Suprapubic skin (tissue), 4 donors: ENCODE measurements at places on chromosomes 12 and 14.

DNA sequence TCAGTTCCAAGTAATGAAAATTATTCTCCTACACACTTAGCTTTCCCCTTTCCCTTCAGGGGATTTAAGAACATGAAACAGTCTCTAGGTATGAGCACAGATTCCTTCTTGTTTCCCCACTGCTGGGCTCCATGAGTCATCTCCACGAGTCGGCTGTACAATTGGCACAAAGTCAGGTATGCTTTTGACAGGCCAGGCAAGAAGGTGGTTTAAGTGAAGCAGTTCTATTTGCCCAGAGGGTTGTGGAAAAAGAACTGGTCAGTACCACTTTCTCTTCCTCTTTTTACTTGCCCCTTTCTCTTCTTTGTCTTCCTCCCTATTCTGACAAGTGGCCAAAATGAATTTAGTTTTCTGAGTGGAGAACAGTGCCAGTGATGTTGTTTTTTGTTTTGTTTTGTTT lies 16.3 kb downstream of the DYNC1H1 start:
- no peak for DNase-seq

- DNase-seq: no peak
Measured at GRCh38 chr12:76216585-76217472, 131.4 kb downstream of the BBS10 start.

DNA sequence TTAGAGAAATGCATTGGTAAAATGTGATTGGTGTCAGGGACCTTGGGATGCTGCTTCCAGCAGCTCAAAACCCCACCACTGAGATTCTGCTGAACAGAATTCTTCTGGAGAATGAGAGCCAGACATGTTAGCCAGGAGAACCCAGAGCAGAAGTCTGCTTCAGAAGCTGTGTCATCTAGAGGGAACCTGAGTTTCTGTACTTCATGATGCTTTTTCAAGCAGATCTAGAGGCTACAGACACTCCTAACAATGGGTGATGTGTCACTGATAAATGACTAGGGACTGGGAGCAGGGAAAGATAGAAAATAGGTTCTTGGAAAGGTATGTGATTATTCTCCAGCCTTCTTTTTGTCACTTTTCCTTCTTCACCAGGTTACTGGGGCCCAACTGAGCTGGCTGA lies 41.6 kb downstream of the KANSL2 start:
- no peak for DNase-seq

- DNase-seq: no peak
Measured at GRCh38 chr12:1773937-1774655, 46.3 kb upstream of the LRTM2 start.

- DNase-seq: peak; percentile 67
Measured at GRCh38 chr14:74368441-74368840, 20.2 kb downstream of the VRTN start.

DNA sequence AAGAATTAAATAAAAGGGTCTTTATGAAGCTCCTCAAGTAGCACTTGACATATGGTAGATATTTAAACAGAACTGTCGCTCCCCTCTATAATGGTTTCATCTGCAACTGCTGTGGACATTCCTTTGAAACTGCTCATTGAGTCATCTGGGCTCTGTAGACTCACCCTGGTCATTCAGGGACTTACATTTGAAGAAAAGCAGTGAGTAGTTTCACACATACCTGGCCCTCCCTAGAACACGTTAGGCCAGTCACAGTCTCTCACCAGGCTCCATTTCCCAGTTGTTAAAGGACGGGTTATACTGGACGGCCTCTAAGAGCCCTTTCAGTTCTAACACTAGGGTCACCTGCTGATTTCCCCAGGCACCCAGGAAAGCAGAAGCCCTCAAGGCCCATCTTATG lies 217.0 kb downstream of the BCL11B start:
- DNase-seq: no peak

DNA sequence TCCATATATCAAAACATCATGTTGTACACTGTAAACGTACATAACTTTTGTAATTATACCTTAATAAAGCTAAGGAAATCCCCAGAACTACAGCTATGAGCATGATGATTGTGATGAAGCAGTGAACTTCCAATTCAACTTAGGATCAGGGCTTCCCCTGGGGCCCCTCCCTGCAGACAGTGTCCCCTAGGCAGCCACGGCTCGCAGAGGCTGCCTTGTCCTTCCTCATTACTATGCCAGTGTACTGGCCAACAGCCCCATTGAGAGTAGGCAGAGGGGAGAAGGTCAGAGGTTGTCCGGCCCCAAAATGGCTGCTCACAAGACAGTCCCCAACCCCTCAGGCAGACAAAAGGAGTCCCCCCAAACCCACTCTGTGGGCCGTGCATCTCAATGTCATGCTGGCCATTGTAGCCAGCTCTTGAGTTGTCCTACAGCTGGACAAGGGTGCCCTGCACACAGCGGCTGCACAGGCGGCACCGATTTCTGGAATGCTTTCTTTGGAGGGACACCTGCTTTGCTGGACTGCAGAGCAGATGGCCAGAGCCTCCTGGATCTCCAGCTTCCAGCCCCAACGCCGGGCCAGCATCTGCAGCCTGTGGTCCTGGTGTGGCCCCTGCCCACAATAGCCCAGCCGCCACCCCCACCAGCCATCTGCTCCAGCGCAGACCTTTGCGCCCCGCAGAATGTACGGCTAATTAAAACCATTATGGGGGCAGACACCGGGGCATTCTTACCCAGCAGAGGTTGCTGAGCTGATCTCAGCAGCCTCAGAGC lies 46.1 kb downstream of the NIN start:
- DNase-seq: no peak

GRCh38 chr14:91100102-91100501 lies 13.8 kb upstream of the DGLUCY start:
- DNase-seq: no peak

DNA sequence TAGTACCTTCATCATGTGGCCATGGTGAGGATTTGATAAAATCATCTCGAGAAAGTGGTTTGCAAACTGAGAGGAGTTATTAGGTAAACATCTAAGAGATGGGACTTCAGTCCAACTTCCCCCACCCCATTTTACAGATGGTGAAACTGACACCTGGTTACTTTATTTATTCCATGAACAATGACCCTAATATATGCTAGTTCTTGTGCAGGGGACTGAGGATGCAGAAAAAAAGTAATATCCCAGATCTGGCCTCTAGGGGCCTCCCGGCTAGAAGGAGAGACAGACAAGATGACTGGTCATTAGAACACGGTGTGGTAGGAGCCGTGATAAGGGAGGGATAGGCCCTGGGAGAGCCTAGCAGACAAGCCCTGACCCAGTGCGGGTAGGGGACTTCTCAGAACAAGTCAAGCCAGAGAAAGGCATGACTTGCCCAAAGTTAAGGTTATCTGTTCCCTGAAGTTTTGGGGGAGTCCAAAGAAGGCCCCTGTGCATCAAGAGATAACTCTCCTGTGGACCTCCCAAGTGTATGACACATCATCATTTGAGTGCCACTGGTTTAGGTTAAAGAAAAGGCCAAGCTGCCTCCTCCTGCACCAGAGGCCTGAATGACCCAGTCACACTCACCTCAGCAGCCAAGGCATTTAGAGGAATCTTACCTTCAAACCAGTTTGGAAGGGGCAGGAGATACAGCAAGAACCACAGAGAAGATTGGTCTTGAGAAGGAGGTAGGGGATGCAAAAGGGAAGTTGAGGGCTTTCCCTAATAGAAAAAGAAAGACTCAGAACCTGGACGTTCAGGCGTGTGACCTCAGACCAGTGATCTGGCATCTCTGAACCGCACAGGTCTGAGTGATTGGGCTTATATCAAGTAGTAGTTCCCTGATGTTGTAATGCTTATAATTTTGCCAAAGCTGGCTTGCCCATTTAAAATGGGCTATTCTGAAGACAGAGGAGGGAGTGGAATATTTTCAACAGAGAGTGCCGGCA lies 1.6 kb downstream of the CMKLR1 start:
- DNase-seq: peak; percentile 30

DNA sequence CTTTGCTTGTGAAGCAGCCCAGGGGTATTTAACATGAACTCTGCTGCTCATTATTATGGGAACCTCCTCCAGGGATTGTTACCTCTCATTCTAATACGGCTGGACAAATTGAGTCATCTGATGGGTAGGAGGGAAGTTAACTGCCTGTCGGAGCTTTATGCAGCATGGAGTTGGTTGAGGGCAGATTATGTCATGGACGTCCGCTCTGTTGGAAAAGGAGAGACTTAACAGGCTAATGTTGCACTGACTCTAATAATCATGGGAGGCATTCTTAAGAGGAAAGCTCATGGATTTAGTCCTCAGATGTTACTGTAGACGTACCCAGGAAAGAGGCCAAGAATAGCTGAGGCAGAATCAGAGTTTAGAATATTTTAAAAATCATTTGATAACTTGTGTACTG lies 9.9 kb downstream of the POP5 start:
- DNase-seq: no peak

- DNase-seq: no peak
Measured at GRCh38 chr12:69894800-69895383, 69.9 kb downstream of the MYRFL start.

DNA sequence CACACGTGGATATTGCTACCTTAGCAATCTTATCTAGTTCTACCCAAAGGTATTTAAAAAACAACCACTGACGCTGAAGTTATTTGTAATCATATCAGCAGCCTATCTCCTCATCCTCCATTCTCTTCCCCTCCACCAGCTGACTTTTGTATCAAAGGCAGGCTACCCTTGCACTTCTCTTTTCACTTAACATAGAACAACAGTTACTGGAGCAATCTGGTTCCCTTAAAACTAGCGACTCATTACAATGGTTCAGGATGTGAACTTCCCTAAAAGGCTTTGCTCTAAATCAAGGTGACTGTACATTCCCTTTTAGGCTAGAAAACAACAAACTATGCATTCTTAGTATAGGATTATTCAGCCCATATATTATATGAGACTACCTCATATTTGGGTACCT lies 404.7 kb downstream of the APAF1 start:
- DNase-seq: no peak

GRCh38 chr14:92728759-92729364 lies 19.6 kb downstream of the LGMN start:
- no peak for DNase-seq

DNA sequence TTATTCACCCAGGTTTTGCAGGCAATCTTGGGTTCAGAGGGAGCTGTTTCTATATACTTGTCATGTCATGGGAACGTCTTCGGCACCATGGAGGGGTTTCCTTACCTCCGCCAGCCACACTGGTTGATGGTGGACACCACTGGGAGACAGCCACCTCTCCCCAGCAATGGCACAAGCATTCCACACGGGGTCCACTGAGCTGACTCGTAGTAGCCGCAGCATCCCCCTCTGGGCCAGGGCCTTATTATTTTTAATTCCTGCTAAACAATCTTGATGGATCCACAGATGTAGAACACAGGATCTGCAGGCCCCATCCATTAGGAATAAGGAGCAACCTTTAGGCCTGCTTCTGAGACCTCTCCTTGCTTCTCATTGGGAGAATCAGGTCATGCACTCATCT lies 132.9 kb downstream of the DICER1 start:
- DNase-seq: no peak

- no peak for DNase-seq
Measured at GRCh38 chr14:33679461-33680225, 271.2 kb downstream of the EGLN3 start.

GRCh38 chr14:61280526-61281185 lies 482 bp downstream of the TMEM30B start:
- DNase-seq: peak; percentile 84

DNA sequence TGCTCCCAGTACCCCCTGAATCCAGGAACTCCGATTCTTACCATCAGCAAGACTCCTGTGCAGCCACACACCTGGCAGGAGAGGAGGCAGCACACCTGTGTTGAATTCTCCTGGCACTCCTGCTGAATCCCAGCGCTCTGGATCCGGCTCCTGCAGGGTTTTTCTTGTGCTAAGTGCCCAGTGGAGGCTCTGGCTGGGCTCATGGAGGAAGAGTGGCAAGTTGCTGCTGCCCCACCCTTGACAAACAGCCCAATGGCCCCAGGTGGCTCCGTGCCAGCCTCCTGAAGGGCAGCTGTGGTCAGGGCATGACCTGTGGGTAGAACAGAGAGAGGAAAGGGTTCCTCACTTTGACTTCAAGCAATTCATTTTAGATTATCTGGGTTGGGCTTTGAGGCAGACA lies 20.0 kb downstream of the CRACR2A start:
- no peak for DNase-seq

DNA sequence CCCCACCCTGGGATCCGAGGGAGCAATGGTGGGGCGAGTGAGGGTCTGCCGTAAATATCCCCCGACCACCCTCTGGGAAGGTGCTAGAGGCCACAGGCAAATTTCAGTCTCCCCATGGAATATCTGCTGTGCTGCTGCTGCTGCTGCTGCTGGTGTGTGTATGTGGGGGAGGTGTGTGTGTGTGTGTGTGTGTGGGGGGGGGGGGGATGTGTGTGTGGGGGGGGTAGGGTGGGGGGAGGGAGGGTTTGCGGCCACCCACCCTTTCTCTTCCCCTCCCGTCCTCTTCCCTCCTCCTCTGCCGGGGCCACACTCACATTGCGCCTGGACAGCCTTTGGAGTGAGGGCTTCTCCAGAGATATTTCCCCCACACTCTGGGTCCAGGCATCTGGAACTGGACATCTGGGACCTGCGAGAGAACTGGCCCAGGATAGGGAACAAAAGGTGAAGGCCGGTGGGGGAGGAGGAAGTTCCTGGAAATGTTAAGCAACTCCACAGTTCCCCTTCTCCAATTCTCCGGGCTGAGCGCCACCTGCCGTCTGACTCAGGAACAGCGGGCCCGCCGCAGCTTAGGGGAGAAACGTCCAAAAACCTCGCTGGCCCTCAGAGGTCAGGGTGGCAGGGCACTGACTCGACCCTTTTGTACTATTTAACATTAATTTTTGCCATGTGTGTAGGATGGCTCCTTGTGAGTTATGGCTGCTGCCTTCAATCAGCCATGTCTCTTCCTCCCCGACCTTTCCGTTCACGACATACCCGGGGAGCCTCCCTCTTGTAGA lies at the start of gene C1RL:
TSS of gene C1RL (minus strand) at position 419 of the 776 bp plus-strand sequence. CDS start at position 385, 34 bp downstream.
- peak; percentile 97 for DNase-seq

GRCh38 chr12:124171231-124171979 lies 123.5 kb upstream of the RFLNA start:
- no peak for DNase-seq

GRCh38 chr12:105764216-105764835 lies 374.4 kb downstream of the NUAK1 start:
- DNase-seq: no peak

GRCh38 chr14:31277085-31277484 lies 69.5 kb upstream of the HECTD1 start:
- DNase-seq: no peak

- peak; percentile 7 for DNase-seq
Measured at GRCh38 chr12:113231235-113232088, 10.2 kb downstream of the TPCN1 start.

GRCh38 chr12:81499809-81500208 lies 259.3 kb downstream of the PPFIA2 start:
- DNase-seq: no peak

GRCh38 chr14:71267007-71267513 lies 359.8 kb downstream of the PCNX1 start:
- DNase-seq: no peak

DNA sequence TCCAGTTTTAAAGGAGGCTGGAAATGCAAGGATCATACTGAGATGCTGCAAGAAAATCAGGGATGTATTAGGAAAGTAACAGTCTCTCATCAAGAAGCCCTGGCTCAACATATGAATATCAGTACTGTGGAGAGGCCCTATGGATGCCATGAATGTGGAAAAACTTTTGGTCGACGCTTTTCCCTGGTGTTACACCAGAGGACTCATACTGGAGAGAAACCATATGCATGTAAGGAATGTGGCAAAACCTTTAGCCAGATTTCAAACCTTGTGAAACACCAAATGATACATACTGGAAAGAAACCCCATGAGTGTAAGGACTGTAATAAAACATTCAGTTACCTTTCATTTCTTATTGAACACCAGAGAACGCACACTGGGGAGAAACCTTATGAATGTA lies 24.5 kb downstream of the ZNF891 start:
- DNase-seq: no peak
